ENCODE measurements at places on chromosomes 5 and 9.

DNA sequence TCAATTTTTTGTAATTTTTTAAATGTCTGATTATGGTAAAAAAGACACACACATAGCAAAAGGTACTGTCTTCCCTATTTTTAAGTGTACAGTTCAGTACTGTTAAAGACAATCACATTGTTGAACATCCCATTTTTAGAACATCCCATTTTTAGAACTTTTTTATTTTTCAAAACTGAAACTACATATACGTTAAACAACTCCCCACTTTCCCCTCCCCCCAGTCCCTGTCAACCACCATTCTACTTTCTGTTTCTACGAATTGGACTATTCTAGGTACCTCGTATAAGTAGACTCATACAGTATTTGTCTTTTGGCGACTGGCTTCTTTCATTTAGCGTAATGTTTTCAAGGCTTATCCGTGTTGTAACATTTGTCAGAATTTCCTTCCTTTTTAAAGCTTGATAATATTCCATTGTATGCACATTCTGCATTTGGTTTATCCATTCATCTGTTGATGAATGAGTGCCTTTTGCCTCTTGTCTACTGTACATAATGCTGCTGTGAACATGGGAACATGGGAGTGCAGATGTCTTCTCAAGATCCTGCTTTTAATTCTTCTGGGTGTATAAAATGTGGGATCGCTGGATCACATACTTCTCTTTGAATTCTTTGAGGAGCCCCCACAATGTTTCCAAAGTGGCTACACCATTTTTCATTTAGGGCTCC is 154.0 kb downstream of the PIK3R1 start:
- peak; percentile 24 for DNase-seq

GRCh38 chr5:72452515-72453245 is 54.5 kb downstream of the ZNF366 start:
- peak; percentile 99 for DNase-seq

GRCh38 chr5:82388181-82388580 is 110.0 kb upstream of the RPS23 start:
- DNase-seq: no peak

GRCh38 chr5:1497795-1498622 is 25.8 kb downstream of the LPCAT1 start:
- no peak for DNase-seq

DNA sequence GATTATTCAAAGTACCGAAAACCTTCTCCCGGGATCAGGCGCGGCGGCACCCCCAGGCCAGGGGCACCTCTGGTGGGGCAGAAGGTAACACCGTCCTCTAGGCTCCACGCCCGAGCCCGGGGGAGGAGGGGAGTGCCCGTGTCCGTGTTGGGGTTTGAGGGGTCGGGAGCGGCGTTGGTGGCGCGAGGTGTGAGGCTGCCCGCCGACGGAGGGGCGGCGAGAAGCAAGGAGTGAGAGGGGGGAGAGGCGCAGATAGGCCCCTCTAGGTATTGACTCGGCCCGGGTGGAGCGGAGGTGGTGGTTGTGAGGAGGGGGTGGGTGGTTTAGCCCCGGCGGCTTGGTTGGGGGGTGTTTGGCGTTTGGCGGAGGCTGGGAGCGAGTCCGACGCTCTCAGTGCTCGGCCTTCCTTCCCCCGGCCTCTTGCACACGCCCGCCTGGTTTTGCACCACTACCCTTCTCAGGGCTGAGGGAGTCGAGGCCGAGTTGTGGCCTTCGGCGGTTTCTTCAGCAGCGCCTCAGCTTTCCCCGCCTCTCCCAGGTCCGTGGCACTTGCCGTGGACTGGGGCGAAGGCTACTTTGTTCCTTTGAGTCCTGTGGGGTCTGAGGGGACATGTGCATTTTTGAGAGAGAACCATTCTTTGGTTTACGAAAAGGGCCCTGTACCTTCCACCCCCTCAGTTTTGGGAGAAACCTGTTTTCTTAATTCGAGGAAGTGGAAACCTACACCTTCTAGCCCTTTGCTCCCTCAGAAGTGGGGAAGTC is 450 bp downstream of the GPBP1 start:
- DNase-seq: peak; percentile 47

- peak; percentile 74 for DNase-seq
These were observed 27.4 kb downstream of the PTPA start for GRCh38 chr9:129138476-129139232.

GRCh38 chr5:82277613-82277986 is 554 bp downstream of the RPS23 start:
- no peak for DNase-seq

DNA sequence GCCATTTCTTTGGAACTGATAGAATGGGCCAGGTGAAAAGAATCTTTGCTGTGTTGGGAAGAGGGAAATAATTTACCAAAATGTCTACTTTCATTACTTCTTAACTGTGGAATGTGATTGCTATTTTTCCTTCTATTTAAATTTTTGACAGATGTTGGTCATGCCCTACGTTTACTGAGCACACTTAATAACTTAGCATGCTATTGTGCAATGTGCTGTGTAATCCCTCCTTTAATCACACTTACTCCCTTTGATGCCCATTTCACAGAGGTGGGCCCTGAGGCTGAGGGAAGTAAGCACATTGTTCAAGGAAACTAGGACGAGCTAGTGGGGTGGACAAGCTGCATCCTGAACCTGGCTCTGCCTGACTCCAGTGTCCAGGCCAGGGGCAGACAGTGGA is 47.8 kb upstream of the INSYN2B start:
- no peak for DNase-seq

GRCh38 chr5:1832511-1833250 is 31.5 kb downstream of the NDUFS6 start:
- no peak for DNase-seq

DNA sequence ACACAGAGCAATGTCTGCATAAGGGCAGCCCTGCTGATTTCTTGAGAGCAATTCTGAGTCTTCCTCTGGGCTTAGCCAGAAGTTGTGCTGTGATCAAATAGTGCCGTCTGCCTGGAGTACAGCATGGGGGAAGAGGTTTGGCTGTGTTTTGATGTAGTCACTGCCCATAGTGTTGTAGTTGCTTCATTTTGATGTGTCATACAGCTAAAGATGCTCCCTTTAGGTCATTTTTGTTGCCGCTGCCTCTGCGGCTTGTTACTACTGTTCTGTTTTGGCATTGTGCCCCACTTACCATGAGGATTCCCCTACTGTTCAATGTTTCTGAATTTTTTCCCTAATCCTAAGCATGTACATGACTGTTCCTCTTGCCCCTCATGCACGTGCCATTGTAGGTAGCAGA is 23.0 kb downstream of the SLC36A1 start:
- DNase-seq: no peak

GRCh38 chr9:16112116-16112515 is 559.3 kb downstream of the CCDC171 start:
- DNase-seq: no peak

DNA sequence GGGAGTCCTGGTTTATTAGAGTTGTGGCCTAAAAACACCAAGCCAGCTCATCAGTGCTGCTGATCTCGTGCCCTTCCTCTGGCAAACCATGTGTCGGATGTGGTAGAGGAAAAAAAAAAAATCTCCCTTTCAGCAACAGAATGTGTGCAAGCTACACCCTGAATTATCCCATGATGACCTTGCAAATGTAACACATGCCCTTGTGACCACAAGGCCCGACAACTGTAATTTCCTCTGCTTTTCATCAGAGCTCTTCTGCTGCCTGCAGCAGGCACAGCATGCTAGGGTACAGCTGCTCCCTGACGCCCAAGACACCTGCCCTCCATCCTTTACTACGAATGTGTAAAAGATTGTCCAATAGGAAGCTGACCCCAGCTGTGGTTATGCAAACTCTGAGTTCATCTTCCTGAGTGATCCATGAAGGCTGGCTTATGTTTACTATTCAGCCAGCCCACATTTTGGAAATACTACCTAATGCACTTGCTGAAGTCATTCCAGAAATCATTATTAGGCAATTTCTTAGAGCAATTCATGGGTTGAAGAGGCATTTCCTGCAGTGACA is 14.6 kb upstream of the BNC2 start:
- DNase-seq: no peak

DNA sequence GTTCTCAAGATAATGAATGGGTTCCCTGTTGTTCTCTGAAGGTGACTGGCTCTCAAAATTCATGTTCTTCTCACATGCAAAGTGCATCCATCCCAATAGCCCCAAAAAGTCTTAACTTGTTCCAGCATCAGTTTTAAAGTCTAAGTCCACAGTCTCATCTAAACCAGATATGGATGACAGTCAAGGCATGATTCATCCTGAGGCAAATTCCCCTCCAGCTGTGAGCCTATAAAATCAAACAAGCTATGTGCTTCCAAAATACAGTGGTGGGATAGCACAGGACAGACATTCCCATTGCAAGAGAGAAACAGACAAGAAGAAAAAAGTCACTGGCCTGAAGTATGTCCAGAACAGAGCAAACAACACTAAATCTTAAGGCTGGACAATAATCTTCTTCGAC is 25.4 kb downstream of the FBXO10 start:
- no peak for DNase-seq

DNA sequence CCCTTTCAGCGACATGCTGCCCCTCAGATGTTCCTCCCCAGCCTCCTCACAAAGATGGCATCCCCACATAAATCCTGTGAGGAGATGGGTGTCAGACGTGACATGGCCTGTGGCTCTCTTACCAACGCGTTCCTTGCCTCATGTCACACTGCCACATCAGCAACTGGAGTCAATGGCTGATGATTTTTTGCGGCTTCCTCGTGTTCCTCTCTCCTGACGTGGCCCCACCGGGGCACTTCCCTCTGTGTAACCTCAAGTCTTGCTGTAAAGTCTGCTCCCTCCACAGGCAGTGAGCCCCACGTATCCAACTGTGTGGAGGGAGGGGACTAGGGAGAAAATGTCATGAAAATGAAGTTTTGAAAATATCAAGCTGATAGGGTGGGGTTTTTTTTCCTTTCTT is 53.2 kb upstream of the SHISAL2B start:
- DNase-seq: no peak

GRCh38 chr9:19074836-19075235 is 25.6 kb downstream of the RRAGA start:
- peak; percentile 34 for DNase-seq

- peak; percentile 10 for DNase-seq
These were observed 786.5 kb upstream of the ACO1 start for GRCh38 chr9:31597977-31598376.

DNA sequence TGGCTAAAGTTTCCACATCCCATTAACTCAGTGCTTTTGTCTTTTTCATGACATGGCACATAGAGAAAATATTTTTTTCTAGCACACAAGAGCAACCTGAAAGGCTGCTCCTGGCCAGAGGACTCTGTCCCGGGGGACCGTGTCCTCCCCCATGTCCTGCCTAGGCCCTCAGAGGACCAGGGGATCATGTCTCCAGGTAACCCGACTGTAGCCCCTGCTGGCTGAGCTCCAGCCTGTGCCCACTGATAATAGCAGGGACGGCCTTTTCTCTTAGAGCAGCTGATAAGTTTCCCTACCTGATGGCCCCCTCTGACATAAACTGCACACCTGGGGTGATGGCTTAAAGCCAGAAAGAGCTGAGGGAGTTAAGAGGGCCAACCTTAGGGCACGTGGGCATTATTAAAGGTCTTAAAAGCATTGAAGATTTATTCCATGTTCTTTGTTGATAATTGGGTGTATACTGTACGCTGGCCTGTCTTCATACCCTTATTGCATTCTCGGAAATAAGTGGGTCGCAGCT is 5.9 kb downstream of the HDHD3 start:
- DNase-seq: no peak

GRCh38 chr9:32378993-32379729 is 5.3 kb upstream of the ACO1 start:
- peak; percentile 90 for DNase-seq

DNA sequence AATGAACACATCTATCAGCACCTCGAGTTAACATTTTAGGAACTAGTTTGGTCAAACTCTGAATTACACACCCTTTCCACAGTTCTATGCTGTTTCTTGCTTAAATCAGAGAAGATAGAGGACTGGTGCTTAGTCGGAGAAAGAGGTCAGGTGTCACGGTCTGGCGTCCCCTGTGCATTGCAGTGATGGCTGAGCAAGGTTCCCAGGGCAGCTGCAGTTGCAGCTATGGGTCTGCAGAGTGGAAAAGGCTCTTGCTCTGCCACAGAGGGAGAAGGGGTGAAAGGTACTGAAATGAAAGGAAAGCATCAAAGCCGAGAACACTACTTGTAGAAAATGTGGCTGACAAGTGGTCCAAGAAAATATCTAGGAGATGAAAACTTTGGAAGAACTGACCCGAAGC is 25.2 kb upstream of the SH3RF2 start:
- no peak for DNase-seq

GRCh38 chr9:27763831-27764230 is 190.6 kb upstream of the C9orf72 start:
- no peak for DNase-seq

DNA sequence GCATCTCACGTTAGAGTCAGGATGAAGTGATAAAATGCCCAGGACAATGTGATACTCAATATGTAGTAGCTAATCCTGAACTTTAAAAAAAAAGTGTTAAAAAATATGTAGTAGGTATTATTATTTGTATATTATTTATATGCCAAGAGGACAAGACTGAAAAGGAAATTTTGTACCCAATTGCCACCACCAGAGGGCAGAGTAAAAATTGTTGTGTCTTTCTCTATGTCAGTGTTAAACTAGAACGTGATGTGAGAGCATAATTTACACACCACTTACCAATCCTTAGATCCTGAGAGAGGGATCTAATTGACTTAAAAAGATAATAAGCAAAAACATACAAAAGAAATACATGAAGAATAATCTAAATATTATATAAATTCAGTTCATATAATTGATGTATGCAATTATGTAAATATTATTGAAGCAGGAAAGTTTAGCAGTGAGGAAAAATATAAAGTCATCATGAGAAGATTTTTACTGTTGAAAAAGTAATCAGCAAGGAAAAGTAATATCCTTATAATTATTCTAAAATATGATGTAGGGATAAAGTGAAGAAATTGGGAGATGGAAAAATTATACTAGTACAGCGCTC is 288.9 kb downstream of the RAB3C start:
- peak; percentile 68 for DNase-seq

GRCh38 chr9:114006931-114007691 is 71.0 kb downstream of the AMBP start:
- no peak for DNase-seq

- no peak for DNase-seq
These were observed 300.8 kb upstream of the MSX2 start for GRCh38 chr5:174423558-174423957.

DNA sequence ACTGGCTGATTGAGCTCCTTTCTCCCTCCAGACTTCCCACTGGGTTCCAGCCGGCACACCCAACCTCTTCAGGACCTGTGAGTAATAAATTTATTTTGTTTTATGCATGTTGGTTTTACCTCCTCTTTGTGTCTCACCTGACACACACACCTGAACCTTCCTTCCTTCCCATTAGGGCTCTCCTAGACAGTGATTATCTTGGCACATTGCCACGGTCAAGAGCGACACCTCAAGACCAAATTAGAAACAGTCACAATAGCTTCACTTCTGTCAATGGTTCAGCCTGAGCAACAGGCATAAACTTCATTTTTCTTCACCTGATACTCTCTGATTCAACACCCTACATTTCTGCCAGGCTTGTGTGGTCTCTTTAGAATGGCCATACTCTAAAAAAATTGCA is 296.3 kb upstream of the SMARCA2 start:
- DNase-seq: no peak

DNA sequence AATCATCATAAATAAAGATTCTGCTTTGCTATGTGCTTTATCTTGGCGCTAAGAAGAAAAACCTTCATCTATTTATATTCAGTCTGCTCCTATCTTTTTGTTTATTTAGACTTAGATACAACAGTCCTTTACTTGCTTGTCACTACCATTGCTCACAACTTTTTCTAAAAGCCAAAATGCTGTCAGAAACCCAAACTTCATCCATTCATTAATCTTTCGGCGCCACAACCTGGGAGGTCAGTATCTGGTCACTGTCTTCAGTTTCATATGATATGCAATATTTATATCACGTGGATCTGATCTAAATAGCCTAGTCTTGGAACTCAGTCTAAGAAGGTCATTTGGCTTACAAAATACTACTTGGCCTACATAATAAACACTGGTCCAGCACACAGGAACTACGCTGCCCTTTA is 159.3 kb upstream of the TARS1 start:
- no peak for DNase-seq

Data from dermis blood vessel endothelial cell (primary cell).